Heart right ventricle (tissue), 16 donors: ENCODE measurements at places on chromosomes 16 and 17. TPM values are rescaled to one million over a fixed set of nuclear protein-coding genes. Genes with fewer than 3 reads are reported as not detected.

DNA sequence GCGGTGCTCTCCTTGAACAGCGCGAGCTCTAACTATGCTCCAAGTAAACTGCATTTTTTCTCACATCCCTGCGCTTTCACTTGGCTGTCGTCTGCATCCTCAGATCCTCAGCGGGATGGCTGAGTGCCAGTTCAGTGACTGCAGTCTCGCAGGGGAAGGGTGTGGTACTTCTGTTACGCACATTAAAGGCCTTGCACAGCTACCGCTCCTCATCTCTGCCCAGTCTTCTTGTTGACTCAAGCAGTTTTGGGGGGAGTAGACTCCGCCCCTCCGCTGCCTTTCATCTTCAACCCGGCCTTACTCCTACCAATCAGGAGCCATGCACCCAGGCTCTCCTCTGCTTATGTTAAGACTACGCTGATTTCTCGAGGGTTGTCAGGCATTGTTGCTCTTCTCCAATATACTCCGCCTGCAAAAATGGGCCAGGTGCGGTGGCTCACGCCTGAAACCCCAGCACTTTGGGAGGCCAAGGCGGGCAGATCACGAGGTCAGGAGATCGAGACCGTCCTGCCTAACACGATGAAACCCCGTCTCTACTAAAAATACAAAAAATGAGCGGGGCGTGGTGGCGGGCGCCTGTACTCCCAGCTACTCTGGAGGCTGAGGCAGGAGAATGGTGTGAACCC is 10.0 kb downstream of the ATP5PD start:
- peak; percentile 92 for DNase-seq

- DNase-seq, result no peak
Observed at GRCh38 chr17:68326681-68327080, 35.4 kb downstream of the ARSG start.

DNA sequence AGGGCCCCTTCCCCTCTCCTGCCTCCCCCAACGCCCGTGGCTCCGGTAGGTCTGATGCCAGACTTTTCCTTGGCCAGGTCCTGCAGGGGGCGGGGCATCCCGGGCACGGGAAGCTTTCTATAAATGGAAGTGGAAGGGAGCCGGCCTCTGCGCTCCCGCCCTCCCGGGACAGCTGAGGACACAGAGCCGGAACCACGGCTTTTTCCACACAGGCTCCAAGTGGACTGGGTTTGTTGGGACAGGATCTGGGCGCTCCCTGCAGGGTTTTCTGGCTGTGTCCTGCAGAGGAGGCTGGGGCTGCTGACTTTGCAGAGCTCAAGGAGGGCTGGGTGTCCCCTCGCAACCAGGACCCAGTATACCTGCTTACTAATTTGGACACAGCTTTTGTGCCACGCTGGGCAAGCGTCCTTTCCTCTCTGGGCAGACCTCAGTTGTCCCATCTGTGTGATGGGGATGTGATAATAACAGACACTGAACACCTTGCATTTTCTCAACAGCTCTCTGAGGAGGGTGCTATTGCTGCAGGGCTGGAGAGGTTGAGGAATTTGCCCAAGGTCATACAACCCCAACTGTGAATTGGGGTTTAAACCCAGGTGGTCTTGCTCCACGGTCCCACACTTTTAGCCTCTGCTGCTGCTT is 1.8 kb downstream of the TNS4 start:
- peak; percentile 90 for DNase-seq

DNA sequence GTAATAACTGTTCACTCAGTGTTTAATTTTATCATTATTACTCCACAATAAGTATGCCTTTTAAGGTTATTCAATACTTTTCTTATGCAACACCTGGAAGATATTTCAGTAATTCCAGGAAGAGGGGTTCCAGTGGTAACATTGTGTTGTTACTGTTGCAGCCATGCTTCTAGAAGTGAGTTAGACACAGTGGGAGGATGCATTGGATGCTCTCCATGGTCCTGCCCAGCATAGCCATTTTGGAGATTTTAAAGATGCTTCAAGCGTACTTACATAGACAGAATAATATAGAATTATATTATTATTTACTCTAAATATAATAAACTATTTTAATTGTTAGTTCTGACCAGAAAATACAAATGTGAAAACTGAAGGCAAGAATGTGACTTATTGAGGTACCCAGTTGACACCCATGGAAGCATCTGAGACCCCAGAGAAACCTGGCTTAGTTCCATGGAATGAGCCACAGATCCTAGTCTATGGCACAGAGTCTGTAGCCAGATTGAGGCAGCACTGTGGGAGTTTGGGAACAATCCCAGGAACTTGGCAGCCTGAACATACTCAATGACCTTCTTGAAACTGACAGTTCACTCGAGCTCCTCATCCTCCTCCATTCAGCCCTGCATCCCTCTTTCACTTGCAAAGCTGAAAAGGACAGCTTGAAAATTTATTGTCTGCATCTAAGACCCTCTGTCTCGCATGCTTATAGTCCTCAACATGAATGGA is 190.1 kb upstream of the HS3ST4 start:
- DNase-seq, result no peak

GRCh38 chr16:30185683-30186421 is 2.5 kb downstream of the CORO1A start:
- DNase-seq, result peak; percentile 29

GRCh38 chr17:43608313-43608712 is 53.4 kb downstream of the MEOX1 start:
- DNase-seq, result no peak

DNA sequence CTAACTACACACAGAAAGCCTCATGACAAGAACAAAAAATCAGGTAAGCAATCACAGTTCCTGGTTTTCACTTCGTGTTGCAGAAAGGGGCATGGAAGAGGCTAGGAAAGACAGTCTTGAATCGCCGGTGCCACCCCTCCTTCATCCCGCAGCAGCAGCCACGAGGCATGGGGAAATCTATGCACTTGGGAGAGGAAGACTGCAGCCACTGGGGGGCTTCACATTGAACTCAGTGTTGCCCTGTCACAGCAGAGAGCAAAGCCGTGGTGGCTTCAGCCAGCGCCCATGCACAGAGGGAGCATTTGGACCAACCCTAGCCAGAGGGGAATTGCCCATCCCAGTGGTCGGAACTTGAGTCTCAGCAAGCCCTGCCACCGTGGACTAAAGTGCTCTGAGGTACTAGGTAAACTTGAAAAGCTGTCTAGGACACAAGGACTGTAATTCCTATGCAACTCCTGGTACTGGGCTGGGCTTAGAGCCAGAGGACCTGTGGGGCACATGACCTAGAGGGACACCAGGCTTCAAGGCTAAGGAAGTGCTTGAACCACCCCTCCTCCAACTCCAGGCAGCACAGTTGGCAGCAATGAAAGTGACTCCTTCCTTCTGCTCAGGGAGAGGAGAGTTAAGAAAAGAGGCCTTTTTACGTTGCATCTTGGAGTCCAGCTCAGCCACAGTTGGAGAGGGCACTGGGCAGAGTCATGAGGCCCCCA is 35.2 kb upstream of the ATP2C2 start:
- no peak for DNase-seq

DNA sequence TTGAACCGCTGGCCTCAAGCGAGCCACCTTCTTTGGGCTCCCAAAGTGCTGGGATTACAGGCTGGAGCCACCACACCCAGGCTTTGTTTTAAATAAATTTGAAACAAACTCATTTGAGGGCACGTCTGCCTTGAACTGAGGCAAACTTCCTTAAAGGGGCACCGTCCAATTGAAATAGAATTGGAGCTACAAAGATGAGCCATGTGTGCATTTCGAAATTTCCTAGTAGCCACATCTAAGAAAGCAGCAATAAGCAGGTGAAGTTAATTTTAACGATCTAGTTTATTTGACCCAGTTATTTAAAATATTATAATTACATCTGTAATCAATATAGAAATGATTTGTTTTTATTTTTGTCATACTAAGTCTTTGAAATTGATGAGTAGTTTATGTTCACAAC is 755 bp upstream of the C16orf89 start:
- DNase-seq, result no peak

DNA sequence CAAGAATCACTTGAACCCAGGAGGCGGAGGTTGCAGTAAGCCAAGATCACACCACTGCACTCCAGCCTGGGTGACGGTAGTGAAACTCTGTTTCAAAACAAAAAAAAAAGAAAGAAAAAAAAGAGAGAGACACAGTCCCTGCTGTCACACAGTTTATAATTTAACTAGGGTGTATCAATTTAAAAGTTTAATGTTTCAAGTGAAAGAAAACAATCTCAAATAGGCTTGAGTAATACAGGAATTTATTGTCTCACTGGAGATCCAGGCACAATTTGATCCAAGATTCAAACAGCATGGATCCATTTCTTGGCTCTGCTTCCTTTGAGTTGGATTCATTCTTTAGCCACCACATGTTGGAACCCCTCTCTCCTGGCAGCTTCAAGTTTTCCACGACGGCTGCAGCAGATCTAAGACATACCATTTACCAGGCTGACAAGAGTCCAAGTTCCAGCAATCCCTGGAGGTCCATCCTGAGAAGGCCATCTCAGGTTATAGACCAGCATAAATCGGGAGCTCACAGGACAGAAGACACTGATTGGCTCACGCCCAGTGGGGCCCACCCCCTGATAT is 97.5 kb downstream of the YPEL2 start:
- DNase-seq, result no peak

DNA sequence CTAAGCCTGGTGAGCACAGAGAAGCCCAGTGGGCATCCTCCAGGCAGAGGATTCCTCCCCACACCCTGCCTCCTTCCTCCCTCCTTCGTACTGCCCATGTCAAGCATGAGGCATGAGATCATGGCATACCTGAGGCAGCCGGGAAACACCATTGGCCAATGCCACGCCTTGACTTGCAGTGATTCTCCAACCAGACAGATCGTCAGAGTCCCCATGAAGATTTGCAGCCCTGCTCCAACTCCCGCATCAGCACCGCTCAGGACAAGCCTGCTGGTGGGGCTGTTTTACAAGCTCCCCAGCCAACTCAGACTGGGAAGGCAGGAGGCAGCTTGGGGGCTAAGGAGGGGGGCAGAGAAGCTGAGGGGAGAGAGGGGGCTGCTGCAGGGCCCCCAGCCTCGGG is 2.9 kb upstream of the KRT16 start:
- DNase-seq, result no peak

DNA sequence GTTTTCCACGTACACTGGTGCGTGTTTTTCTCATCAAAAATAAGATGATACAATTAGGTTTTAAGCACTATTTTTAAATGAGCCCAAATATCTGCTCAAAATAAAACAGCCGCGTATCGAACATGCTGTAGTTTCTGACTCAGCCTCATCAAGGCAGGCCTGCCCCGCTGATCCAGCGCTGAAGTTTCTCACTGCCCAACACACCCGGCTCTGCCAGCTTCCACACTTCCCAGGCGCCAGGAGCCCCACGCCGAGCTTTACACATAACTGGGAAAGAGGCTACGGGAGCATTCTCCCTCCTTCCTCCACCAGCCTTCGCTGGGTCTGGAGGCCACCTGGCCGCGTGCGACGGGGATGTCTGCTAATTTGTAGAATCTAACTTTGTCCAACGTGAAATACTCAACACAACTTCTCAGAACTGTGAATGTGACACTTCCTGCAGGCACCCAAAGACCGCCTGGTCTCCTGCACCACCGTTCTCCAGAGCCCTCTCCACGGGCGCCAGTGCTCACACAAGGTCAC is 42.1 kb downstream of the MAP1LC3B start:
- DNase-seq, result no peak

DNA sequence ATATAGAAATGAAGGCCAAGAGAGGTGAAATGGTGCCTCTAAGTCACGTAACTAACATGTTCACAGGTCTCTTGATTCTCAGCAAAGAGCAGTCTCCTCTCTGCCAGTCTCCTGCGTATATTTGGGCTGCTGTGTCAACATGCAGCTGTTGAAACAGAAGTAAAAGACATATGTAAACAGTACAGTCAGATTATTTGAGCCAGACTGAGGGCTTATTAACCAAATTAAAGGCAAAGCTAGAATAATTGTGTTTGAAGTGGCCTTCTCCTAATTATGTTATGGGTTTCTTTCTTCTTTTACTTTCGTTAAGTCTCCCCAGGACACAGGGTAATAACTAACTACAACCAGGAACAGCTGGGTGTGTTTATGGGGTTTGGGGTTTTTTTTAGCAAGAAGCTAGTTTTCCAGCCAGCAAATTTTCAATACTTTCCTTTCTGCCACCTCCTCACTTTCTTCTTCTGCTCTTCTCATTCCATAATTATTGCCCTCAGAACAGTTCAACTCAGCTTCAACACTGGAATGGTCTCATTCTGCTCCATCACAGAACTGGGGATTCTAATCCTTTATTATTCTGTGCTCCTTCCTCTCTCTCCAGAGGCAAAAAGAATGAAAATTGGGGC is 18.4 kb downstream of the G6PC1 start:
- no peak for DNase-seq

DNA sequence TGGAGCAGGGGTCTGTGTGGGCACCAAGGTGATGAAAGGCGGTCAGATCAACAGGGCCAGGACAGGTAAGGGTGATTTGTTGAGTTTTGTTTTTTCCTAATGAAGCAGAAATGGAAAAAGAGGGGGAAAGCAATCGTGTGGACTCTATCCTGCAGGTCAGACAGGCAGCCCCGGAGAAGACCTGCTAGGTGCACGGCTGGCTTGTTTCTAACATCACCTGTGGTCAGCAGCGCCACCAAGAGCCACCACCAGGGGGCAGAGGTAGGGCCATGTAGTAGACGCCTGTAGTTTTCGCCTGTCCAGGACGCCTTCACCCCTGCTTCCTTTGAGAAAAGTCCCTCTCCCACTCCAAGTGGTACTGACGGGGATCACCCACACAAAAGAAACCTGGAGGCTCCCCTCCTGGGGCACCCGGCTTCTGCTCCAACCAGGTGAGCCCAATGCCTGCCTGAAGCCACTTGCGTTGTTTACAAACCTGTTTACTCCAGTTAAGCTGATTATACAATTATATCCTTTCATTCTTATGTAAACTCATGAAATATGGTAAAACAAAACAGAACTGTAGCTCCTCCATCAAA is 54.2 kb upstream of the SEC14L1 start:
- DNase-seq, result peak; percentile 85

DNA sequence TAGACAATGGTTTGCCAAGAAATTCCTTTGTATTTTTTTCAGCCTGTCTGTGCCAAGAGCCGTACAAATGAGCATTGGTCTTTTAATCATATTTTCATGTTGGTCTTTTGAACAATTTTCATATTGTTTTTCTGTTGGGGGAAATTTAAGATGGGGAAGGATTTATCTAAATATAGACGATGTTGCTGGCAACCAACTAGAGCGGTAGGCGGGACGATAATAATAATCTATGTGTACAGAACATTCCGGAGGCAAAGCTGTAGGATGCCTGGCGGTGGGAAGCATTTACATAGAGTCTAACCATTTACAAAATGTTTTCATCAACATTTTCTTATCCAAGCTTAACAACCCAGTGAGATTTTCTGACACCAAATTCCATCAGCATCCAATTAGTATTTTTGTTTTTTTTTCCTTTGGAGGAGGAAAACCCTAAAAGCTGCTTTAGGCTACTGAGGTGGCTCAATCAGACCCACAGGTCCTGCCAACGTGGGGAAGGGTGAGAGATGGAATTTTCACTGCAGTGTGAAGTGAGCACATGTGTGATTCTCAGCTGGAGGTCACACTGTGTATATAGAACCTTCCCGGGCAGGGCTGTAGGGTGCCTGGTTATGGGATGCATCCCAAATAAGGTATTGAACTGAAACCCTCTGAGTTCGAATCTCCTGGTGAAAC is 11.7 kb upstream of the SEC14L1 start:
- no peak for DNase-seq

Gene ZNRF1
- total RNA-seq, result 18.8 TPM

Gene CHST4
- not detected for total RNA-seq

Gene SPATA32
- total RNA-seq, result not detected

Gene CA5A
- total RNA-seq, result not detected
